Muscle of leg (tissue), 16 donors: ENCODE measurements at places on chromosomes 7 and 10. TPM values are rescaled to one million over a fixed set of nuclear protein-coding genes. Genes with fewer than 3 reads are reported as not detected.

DNA sequence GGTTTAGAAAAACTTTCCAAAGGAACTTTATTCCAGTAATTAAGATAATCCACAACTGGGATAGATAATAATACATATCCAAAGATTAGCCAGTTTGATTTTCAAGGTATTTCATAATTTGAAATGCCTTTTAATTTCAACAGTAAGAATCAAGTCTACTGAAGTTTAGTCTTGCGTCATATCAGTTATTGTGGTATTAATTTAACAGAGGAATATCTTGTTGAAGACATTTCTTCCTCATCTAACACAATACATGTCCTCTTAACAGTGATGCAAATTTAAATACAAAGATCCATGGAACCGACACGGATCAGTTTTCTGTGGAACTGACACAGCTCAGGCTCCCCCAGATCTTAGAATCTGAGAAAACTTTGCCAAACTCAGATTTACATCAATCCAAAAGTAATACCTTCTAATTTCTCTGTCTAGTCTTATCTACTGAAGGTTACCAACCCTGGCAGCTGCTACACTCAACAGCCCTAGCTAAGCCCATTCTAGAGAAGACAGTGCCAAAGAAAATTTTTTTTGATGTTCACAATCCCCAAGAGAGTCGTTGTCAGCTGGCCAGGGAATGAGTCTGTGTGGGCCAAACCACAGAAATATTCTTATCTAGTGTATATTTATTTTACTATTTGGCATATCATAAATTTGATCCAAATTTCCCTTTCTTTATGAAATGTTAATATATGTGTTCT, 365.2 kb upstream of the MEOX2 start:
- DNase-seq: peak; percentile 33

KCP gene
- total RNA-seq: 0.58 TPM

CFAP70 gene
- 1.3 TPM for total RNA-seq

WIPF3 gene
- 6.1 TPM for total RNA-seq

RADIL gene
- total RNA-seq: 3.0 TPM

DNA sequence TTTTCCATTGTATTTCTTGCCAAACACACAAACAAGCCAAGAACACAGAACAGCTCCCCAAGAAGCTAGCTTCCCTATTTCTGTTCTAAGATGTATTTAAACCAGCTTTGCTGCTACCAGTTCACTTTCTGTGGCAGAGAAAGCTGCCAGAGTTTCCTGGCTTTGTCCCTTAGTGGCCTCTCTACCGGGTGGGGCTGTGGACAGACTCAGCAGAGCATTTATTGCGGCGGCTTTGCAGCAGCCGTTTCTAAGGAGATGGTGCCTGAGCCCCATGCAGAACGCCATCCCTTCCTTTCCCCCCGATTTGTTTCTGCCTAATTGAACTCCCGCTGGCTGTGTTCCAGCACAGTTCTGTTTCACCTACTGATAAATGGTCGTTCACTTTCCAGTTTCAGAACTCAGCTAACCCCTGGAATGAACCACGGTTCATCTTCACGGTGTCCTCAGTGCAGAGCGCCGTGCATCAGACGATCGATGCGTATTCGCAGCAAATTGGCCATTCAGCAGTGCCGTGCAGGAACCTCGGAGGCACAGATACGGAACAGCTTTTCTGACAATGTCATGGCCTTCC, 33.8 kb upstream of the SFMBT2 start:
- peak; percentile 62 for DNase-seq

DNA sequence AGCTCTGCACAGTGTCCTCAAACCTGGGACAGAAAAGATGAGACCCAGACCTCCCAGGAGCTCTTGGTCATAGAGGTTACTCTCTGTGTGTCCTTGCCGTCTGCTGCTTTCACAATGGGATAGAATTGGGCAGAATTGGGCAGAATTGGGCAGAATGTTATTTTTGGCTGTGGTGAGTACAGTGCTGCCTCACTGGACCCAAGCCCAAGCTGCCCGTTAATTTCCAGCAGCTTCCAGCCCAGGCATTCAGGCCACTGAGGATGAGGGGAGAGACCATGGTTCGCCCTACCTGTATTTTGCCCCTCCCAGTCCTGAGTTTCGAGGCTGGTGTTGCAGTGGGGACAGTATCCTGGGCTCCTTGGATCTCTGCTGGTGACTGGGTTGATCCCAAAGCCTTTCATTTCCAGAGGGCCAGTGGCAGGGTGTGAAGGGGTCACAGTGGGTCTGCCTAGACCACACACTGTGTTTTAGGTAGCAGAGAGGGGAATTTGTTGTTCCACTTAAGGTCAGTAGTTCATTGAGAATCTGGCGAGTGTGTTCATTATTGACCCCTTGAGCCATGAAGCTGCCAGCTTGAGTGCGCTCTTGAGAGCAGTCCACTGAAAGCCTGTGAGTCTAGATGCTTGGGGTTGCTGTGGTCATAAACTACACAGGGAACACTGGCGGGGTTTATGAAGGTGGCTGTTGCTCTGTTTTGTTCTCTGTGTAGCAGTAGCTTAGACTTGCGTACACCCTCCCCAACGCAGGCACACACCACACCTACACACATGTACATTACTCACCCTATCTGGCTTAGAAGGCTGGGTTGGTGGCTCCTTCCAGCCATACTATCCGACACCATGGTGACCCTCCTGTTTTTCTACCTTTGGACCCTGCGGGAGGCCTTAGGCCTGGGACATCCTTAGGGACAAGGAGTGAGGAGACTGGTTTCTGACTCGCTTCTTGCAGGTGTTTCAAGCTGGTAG, 23.5 kb downstream of the NACAD start:
- no peak for DNase-seq

GSDME gene
- 6.9 TPM for total RNA-seq

GRCh38 chr10:77291596-77292505, 345.8 kb downstream of the KCNMA1 start:
- no peak for DNase-seq

DNA sequence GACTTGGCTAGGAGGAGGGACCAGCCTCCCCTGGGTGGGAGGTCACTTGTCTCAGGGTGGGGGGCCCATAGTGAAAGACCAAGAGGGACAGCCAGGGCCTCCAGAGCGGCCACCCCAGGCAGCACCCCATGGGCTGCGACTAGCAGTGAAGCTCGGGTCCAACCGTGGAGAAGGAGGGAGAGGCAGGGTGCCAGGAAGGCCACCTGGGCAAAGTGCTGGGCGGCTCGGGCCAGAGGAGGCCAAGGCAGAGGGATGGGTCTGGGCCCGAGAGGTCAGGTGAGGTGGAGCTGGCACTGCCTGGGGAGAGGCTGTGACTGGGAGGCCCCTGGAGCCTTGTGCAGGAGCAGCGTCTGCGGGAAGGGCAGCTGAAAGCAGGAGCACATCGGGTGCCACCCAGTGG, 41.8 kb downstream of the CLRN3 start:
- DNase-seq: no peak

GRCh38 chr7:22121702-22122474, 176.2 kb upstream of the CDCA7L start:
- peak; percentile 55 for DNase-seq

DNA sequence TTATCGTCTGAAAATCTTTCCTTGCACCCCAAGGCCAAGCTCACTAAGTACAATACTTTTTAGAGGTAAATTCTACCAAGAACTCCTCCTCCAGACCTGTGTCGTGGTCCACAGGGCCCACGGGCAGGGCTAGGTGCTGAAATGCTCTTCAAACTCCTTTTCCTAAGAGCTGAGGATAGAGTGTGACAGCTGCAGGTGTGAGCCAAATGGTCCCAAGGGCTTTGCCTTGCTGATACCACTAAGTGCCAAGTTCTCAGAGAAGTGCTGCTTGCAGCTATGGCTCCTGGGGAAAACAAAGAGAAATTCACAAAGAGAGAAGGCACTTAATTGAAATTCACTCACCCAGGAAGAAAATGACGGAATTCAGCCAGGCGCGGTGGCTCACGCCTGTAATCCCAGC, 868.9 kb upstream of the AUTS2 start:
- DNase-seq: no peak

GRCh38 chr10:64519831-64520230, 998.6 kb downstream of the REEP3 start:
- no peak for DNase-seq
